Cortex of kidney (tissue), 1 donor: ENCODE measurements at places on chromosomes 5 and 9.

- DNase-seq: no peak
These were observed 24.4 kb upstream of the SCAMP1 start for GRCh38 chr5:78335976-78336375.

DNA sequence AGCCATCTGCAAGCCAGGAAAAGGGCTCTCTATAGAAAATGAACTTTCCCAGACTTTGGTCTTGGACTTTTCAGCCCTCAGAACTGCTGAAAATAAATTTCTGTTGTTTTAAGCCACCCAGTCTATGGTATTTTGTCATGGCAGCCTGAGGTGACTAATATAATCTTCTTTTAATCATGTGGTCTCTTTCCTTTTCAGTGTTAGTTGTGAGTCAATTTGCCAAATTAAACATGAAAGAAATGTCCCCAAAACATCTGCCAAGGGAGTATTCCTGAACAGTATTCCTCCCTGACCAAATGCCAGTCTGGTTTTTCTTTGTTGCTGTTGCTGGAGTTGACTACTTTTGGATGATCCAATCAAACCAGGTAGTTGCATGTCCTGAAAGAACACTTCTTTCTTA lies 4.7 kb upstream of the YTHDC2 start:
- no peak for DNase-seq

DNA sequence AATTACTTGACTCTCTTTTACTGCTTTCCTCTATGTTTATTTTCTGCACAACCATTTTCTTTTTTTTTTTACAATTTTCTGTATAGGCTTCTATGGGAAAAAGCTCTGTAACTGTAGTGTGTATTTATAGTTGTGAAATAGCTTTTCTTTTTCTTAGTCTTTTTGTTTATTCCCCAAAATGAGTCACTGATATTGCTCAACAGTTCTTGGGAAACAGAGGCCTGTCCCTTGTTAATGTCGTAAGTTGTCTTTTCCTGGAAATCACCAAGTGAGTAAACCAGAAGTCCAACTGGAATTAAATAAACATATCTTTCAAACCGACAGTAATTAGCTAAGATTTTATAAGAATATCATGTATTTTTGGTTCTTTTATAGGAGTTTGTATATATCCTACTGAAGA lies 325.1 kb upstream of the PRR16 start:
- no peak for DNase-seq

- no peak for DNase-seq
These were observed 205.5 kb downstream of the NPR3 start for GRCh38 chr5:32916648-32917047.

DNA sequence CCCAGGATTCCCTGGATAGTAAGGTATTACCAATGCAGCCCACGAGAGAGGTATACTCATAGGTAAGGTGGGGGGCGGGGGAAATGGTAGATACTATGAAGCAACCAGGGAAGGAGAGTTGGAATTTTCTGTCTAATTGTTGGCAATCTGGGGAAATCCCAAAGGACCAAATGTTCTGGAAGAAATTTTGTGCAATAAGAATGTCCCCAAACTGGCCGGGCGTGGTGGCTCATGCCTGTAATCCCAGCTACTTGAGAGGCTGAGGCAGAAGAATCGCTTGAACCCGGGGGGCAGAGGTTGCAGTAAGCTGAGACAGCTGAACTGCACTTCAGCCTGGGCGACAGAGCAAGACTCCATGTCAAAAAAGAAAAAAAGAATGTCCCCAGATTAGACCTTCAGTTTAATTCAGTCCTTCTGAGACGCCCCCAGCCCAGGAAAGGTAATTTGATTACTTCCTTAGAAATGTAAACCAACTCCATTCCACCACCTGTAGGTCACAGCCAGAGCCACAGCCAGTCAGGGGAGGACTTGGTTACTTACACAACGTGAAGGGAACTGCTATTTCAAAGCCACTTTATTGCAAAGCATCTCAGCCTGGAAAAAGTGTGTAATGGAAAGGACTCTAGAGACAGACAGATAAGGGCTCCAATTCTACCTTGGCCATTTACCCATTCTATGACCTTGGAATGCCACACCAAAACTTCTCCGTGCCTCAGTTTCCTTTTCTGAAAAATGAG lies 50.0 kb upstream of the KLF4 start:
- no peak for DNase-seq

- no peak for DNase-seq
These were observed 109.2 kb downstream of the MTRR start for GRCh38 chr5:7978114-7978513.

DNA sequence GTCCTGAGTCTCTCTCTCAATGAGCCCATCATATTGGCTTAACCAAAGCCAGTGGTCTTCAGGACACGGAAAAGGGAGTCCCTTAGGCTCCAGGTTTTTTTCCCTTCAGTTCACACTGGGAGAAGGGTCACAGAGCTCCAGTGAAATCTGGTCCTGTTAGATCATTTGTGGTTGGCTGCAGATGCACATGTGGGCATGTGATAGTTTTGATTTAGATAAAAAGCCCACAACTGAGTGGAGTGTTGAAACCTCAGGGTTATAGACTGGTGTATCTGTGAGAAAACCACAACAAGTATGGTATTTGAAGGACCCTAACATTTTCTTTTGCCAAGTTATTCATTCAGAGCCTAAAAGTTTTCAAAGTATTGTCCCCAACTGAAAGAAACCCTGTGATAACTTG lies 46.7 kb downstream of the PRLR start:
- DNase-seq: no peak

GRCh38 chr5:136028782-136029742 lies at the start of gene TGFBI:
Gene TGFBI (plus strand): TSS chr5:136028988. CDS start chr5:136029056, 68 bp downstream.
- DNase-seq: no peak

DNA sequence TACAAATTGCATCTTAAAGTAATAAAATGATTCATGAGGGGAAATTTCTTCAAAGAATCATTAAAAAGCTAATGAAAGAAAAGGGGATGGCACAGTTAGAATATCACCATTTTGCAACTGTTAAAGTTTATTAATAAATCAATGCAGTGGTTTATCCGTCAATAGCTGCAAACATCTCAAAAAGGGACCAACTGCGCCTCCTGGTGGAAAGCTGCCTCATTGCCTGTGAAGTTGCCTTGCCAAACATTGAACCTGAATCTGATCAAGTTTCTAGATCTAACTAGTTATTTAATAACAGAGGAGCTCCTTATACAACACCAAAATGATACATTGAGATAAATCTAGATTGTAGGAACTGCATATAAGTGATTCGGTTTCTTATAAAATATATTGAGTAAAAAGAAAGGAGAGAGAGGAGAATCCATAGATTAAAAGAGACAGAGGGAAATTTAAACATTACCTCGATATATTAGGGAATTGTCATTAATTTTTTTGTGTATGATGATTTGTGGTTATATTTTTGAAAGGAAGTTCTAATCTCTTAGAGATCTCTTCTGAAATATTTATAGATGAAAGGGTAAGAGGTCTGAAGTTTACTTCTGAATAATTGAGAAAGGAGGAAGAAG lies 6.9 kb upstream of the NDUFB6 start:
- no peak for DNase-seq

DNA sequence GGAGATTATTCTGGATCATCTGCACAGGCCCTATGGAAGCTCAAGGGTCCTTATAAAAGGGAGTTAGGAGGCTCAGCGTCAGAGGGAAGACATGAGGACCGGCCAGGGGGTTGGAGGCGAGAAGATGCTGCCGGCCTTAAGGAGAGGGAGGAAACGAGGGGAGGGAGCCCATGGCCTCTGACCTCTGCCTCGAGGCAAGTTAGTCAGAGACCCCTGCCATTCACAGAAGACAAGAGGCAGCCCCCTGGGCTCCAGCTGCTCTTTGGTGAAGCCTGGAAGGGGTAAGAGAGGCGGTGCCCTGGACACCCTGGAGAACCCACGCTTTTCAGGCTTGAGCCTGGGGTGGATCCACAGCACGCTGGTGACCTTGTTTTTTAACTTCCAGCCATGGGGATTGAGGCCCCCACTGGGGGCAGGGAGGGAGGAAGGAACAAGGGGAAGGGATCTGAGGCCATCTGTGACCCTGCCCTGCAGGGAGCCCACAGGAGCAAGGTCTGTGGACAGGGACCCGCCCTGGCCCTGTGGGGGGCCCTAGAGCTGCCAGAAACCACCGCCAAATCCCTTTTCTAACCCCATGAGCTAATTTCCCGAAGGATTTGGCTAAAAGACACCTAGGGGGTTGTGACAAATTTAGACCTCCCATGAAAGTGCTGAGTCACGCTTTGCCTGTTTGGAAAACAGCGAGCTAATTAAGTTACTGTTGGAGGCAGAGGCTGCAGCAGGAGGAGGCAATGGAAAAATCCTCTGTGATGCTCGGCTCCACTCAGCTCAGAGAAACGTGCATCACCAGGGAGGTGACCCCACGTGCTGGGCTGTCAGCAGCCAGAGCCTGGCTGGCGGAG lies 49.7 kb downstream of the OLFM1 start:
- DNase-seq: no peak

DNA sequence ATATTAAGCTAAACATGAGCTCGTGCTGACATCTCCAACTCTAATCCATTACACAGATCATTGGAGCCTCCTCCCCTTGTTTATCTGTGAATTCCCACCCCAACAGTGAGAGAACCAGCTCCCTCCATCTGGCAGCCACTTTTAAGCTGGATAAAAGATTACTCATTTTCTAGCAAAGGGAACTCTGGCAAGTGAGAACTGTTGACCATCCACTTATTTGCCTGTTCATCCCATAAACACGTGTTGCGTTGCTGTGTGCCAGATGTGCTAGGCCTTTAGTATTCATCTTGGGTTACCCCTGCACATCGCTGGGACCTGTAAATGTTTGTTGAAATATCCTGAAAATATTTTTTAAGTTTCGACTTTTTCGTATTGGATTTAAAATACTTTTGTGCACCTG lies 2.4 kb upstream of the TOR1A start:
- DNase-seq: no peak

GRCh38 chr9:16131264-16131663 lies 578.4 kb downstream of the CCDC171 start:
- no peak for DNase-seq

GRCh38 chr9:117156771-117157535 lies 257.9 kb downstream of the ASTN2 start:
- no peak for DNase-seq

- DNase-seq: no peak
These were observed 250.3 kb downstream of the TMEM232 start for GRCh38 chr5:110476164-110476563.

- no peak for DNase-seq
These were observed 272.2 kb downstream of the ANXA1 start for GRCh38 chr9:73423891-73424290.

DNA sequence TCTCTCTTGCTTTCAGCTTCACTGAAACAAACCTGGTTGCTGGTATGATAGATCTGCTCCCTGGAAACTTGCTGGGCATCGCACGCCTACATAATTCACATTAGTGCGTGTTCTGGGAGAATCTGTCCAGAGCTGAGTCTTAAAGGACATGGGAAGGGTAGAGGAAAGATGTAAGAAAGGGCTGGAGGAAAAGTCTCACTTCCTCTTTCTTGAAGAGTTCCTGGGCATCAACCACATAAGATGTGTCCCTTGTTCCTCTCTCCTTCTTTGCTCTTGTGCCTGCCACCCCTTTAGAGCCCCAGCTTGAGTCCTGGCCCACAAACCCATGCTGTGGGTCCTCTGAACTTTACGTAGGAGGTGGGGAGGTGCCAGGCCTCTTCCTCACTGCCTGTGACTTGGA lies 205.3 kb upstream of the PANK3 start:
- no peak for DNase-seq

DNA sequence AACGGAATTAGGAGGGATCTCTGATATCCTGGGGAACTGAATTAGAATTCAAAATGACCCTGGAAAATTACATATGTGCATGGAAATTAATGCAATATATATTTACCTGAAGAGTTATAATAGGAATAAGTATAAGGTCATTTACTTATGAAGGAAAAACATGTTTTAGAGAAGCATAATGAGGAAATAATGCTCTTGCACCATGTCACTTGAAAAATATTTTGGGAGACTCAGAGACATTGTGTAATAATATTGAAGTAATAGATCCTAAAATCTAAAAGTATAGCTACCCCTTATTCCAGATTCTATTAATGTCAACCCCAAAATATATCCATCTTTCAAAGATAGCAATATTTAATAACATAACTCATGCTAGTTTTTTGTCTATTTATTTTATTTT lies 28.4 kb downstream of the SPZ1 start:
- no peak for DNase-seq

- DNase-seq: no peak
These were observed 151.6 kb upstream of the MEF2C start for GRCh38 chr5:89034588-89034987.

DNA sequence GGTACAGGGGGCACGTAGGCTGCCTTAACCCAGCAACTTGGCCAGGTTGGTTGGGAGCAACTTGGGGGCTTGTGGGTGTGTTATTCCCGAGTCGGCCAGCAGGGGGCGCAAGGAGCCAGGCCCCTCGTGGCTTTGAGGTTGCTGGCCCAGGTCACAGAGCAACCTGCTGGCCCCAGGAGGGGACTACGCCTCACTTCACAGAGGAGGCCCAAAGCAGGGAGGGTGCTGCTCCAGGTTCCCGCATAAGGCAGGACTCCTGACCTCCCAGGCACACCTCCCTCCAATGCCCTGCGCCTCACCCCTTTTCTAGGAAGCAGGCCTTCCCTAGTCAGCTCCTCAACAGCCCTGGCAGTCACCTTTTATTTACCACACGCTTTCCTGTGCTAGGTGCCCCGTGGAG lies 18.1 kb downstream of the KYAT1 start:
- DNase-seq: no peak

- DNase-seq: no peak
These were observed 452.4 kb upstream of the WWC1 start for GRCh38 chr5:167839065-167839464.

DNA sequence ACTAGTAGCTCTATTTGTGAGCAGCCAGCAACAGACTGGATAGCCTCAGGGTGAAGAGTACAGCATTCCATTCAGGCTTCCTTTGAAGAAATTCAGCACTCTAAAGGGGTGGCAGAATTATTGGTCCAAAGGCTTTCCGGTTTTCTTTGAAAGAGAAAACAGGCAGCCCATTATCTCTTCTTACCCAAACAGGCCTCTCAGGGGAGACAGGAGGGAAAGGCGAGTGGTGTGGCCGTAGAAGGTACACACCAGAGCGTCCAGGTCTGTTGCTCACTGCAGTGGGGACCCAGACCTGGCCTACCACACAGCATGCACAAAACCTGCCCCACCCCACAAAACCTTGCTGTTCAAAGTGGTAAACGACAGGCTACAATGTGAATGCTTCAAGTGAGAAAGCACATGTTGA lies 83.3 kb downstream of the ZNF608 start:
- no peak for DNase-seq

DNA sequence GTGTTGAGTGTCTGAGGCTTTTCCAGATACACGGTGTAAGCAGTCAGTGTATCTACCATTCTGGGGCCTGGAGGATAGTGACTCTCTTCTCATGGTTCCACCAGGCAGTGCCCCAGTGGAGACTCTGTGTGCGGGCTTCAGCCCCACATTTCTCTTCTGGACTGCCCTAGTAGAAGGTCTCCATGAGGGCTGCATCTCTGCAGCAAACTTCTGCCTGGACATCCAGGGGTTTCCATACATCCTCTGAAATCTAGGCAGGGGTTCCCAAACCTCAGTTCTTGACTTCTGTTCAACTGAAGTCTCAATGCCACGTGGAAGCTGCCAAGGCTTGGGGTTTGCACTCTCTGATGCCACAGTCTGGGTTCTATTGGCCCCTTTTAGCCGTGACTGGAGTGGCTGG lies 256.6 kb upstream of the ITGA1 start:
- DNase-seq: no peak
